ENCODE measurements at places on chromosomes 6 and 20. TPM values are rescaled to one million over a fixed set of nuclear protein-coding genes. Genes with fewer than 3 reads are reported as not detected.

PABPC1L gene
- total RNA-seq = 1.3 TPM

FLRT3 gene
- total RNA-seq = 0.50 TPM

BPIFB4 gene
- total RNA-seq = not detected

NKAIN2 gene
- total RNA-seq = not detected

OVOL2 gene
- total RNA-seq = not detected

USP49 gene
- 5.0 TPM for total RNA-seq

CDC25B gene
- total RNA-seq = 35.5 TPM

OPRL1 gene
- 5.0 TPM for total RNA-seq

C20orf202 gene
- total RNA-seq = not detected

HSPA12B gene
- 11.1 TPM for total RNA-seq

FRMD1 gene
- total RNA-seq = not detected

OTOR gene
- total RNA-seq = not detected

SPATA25 gene
- 0.49 TPM for total RNA-seq

E2F1 gene
- 9.4 TPM for total RNA-seq

ZC2HC1B gene
- not detected for total RNA-seq

KCNK5 gene
- total RNA-seq = not detected

BMP6 gene
- total RNA-seq = 330 TPM

CDK5RAP1 gene
- 16.4 TPM for total RNA-seq

DACT2 gene
- total RNA-seq = not detected

LY6G6C gene
- not detected for total RNA-seq

MUC21 gene
- not detected for total RNA-seq

LY6G6F gene
- not detected for total RNA-seq

VSX1 gene
- not detected for total RNA-seq

SLC17A3 gene
- total RNA-seq = not detected

TMEM170B gene
- total RNA-seq = 3.6 TPM

TFEB gene
- 3.5 TPM for total RNA-seq
